ENCODE measurements at places on chromosomes 2 and 18.

GRCh38 chr2:54691445-54692135 lies 31.9 kb upstream of the EML6 start:
- no peak for DNase-seq

DNA sequence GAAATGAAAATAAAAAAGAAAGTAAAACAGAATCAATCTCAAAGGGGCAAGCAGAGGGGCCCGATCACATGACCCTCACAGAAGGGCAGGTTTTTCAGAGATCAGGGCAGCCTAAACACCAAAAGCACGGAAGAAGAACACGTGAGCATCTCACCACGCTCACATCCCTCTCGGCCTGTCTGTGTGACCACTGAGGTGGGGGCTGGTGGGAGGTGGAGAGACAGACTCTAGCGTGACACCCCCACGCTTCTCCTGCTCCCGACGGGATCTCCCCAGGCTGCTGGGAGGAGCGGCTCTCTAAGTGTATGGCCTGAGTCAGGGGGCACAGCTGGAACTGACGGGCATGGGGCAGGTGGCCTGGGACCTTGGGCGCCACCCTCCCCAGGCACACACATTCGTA lies 23.5 kb upstream of the MTERF4 start:
- DNase-seq, result peak; percentile 6

DNA sequence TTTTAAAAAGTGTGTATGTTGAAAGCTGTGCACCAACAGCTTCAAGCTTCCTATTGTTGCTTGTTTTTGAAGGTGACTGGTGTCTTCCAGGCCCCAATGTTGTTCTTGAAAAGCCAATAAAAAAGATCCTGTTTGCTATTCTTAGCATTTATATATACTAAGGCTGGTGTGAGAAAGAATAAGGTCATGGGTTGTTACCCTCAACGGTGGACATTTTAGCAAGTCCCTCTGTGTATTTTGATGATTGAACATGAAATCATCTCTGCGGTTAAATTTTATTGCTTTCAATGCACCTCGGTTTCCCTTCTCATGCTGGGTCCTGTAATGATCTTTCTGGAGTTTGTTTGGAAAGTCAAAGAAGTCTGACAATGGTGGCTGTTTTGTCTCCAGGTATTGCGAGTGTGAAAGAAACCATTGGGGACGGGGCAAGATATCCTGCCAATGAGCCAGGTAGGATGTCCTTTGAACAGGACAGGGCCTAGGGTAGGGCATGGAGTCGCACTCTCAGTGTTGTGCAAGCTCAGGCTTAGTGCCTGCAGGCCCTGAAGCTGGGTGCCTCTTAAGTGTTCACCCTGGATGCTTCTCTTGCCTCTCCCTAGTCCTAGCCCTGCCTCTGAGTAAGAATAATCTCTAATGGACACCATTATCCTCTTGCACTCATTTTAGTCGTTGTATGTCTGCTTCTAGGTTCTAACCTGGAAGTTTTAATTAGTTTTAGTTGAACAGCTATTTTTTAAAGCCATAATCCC lies 16.0 kb upstream of the KLF7 start:
- no peak for DNase-seq

- DNase-seq, result no peak
Measured at GRCh38 chr2:29573612-29574011, 347.8 kb downstream of the ALK start.

DNA sequence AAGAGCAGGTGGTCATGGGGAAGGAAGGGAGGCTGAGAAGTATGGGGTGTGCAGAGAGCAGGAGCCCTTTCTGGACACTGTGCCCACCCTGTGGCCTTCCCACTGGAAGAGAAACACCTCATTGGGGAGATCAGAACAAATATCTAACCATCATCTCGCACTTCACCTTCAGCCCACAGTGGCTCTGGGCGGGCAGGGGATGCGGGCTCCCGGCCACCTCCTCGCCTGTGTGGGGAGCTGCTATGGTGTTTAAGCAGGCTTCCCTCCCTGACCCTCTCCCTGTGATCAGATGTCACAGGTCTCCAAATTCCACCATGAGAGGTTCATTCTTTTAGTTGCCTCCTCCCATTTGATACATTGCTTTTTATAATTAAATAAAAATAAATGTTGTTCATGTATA lies 5.0 kb downstream of the FBLN7 start:
- no peak for DNase-seq

DNA sequence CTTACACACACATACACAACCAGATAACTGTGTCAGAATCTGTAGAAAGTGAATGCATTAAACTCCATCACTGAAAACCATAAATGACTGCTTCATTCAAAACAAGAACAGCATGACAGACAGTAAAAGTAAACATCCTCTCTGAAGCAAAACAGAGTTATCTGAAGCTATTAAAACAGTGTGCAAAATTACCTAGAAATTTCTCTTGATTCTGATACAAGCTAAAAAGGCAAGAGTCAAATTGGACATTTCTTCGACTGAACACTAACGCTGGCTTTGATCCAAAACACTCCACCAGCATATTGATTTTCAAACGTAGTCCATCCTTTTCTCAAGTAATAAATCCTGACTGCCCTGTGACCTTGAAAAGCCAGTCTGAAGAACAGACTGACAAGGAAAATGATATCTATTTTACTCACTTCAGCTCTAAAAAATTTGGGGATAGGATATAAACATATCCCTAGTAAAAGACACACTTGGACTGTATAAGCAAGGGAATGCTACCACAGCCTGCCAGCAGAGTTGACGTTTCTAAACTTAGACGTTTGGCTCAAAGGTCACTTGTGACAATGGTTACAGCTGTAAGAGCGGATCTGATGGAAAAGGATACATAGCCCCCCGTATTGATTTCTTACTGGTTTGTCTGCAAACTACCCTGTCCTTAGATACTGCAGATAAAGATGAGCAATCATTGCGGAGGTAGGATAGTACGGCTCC lies 128.9 kb upstream of the ITGB6 start:
- DNase-seq, result no peak

- DNase-seq, result no peak
Measured at GRCh38 chr2:239222312-239222660, 178.5 kb downstream of the HDAC4 start.

DNA sequence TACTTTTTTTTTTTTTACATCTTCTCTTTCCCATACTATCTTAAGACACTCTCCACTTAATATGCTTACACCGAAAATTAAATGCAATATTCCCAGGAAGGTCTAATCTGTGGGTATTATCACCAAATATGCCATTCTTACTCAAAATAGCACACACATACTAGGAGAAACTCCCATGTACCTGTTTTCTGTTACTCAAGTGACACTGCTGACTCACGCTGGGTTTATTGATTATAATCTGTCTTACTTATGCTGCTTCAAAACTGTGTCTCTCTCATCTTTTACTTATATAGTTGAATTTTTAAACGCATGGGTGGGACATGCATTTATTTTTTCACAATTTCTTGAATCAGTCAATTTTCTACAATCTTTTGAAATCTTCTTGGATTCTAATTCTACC lies 29.9 kb downstream of the MRPL19 start:
- DNase-seq, result no peak

GRCh38 chr2:165253178-165253577 lies 14.0 kb downstream of the SCN2A start:
- no peak for DNase-seq

GRCh38 chr2:109243526-109244303 lies 114.7 kb downstream of the SH3RF3 start:
- DNase-seq, result no peak

Measured in activated T-cell treated with anti-CD3 and anti-CD28 coated beads, Interleukin-2, amount 50 U/mL, for 1 hour (primary cell).